Muscle of leg (tissue), 16 donors: ENCODE measurements at places on chromosomes 7 and 10.

- DNase-seq, result no peak
These were observed 27.6 kb downstream of the SGPL1 start for GRCh38 chr10:70843333-70843732.

- no peak for DNase-seq
These were observed 516.7 kb upstream of the CELF2 start for GRCh38 chr10:10500937-10501336.

DNA sequence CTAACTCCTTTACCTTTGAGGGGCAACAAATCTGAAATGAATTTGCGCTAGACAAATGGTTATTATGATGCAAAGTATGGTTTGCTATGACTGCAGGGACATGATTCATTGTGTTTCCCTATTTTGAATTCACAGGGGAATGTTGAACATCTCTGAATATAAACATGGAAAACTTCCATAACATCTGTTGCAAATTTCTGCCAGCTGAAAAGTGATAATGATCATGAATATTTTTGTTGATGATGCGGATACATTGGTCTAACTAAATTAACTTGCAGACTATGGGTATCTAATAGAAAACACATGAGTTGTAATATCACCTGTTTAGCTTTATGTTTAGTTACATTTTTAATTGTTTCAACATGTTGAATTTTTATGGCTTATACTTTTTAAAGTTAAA is 1325.5 kb downstream of the REEP3 start:
- peak; percentile 67 for DNase-seq

DNA sequence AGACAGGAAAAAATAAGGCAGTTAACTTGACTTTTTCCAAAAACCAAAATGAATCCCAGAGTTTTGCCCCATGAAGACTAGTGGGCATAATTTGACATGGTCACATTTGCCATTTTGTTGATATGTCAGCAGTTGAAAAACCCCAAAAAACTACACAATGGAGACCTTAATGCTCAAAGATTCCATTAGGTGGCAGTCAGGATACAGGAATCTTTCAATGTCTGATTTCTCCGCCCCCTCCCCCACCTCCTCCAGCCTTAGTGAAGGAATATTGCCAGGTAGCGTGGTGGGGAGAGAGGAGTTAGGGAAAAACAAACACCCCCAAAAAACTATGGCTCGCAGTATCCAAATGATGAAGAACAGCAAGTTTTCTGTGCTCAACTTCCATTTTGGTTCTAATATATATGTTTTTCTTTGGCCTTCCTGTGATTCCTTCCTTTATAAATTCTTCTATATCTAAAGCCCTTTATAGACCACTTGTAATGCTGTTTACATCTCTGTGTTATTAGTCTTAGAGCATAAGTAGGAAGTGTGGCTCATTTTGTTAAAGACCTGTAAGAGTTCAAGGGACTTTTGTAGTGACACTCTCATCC is 6.7 kb upstream of the SMNDC1 start:
- DNase-seq, result peak; percentile 66

DNA sequence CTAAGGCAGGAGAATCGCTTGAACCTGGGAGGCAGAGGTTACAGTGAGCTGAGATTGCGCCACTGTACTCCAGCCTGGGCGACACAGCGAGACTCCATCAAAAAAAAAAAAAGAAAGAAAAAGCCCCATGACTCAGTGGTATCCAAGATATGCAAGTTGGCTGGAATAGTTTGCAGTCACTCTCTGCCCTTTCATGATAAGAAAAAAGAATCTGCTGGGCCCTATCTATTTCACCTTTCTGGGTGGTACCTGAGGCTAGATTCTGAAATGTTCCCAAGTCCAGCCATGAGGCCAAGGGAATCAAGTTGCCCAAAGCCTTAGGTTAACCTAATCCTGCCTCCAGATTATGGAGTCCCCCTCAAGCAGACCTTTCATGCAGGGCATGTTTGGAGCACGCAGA is 24.3 kb downstream of the NKX2-3 start:
- DNase-seq, result no peak
